ENCODE measurements at places on chromosomes 5 and 9.

DNA sequence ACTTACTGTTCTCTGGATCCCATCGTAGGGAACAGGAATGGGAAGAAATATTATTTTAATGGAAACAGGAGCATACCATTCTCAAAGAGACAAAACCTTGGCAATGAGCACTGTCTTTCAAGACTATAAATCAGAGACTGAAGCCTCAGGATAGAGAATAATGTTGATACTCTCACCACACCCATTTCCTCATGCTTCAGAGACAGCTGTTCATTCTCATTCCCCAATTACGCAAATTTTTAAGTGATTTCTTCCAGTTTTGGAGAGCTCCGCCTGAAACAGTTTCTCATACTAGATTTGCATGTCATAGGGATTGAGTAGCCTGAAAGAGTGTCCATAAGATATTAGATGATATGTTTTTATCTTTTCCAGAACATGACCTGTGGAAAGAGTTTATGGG is 290.5 kb upstream of the RASA1 start:
- H3K27ac ChIP-seq: no peak overlapping the region
- H3K27me3 ChIP-seq: no peaks in the 10 kb centered on the region
- no peak overlapping the region for H3K4me3 ChIP-seq

GRCh38 chr5:118017536-118017935 is 970.8 kb downstream of the DTWD2 start:
- no peak overlapping the region for H3K27ac ChIP-seq
- DNase-seq: no peak
- H3K4me1 ChIP-seq: no peaks in the 10 kb centered on the region
- H3K4me3 ChIP-seq: no peak overlapping the region

GRCh38 chr5:45093377-45093776 is 284.6 kb downstream of the MRPS30 start:
- no peaks in the 10 kb centered on the region for H3K27me3 ChIP-seq
- H3K4me3 ChIP-seq: no peak overlapping the region
- no peak for DNase-seq

- H3K27ac ChIP-seq: no peak overlapping the region
- H3K4me1 ChIP-seq: peaks cover 15% of the 10 kb centered on the region
- no peak overlapping the region for H3K4me3 ChIP-seq
- no peak for DNase-seq
- H3K36me3 ChIP-seq: no peaks in the 10 kb centered on the region
Measured at GRCh38 chr5:121982146-121982892, 20.5 kb downstream of the SRFBP1 start.

DNA sequence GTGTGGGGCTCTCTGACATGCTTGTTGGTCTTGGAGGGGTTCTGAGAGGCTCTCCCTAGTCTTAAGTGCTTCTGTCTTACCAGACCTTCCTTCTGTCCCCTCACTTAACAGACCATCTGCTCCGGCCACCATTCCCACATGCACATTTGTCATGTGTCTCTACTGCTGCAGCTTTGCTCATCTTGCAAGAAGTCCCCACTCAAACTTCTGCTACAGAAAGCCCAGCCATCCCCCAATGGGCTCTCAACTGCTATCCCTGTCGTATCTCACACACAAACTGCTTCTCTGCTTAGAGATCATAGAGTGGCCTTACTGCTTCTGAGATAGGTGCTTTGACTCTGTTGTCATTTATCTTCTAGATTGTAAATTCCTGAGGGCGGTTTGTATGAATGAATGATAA is 69.4 kb downstream of the NUP214 start:
- no peaks in the 10 kb centered on the region for H3K4me1 ChIP-seq
- H3K36me3 ChIP-seq: peaks cover 90% of the 10 kb centered on the region
- no peak overlapping the region for H3K4me3 ChIP-seq
- H3K27ac ChIP-seq: no peak overlapping the region
- no peaks in the 10 kb centered on the region for H3K27me3 ChIP-seq

- H3K36me3 ChIP-seq: no peaks in the 10 kb centered on the region
- H3K27me3 ChIP-seq: no peaks in the 10 kb centered on the region
- H3K27ac ChIP-seq: no peak overlapping the region
- DNase-seq: no peak
Measured at GRCh38 chr5:77400645-77401044, 91.5 kb downstream of the WDR41 start.

GRCh38 chr5:9722601-9723180 is 92.5 kb upstream of the TAS2R1 start:
- no peaks in the 10 kb centered on the region for H3K36me3 ChIP-seq
- DNase-seq: no peak
- no peaks in the 10 kb centered on the region for H3K4me1 ChIP-seq
- H3K4me3 ChIP-seq: no peak overlapping the region
- H3K27me3 ChIP-seq: no peaks in the 10 kb centered on the region

DNA sequence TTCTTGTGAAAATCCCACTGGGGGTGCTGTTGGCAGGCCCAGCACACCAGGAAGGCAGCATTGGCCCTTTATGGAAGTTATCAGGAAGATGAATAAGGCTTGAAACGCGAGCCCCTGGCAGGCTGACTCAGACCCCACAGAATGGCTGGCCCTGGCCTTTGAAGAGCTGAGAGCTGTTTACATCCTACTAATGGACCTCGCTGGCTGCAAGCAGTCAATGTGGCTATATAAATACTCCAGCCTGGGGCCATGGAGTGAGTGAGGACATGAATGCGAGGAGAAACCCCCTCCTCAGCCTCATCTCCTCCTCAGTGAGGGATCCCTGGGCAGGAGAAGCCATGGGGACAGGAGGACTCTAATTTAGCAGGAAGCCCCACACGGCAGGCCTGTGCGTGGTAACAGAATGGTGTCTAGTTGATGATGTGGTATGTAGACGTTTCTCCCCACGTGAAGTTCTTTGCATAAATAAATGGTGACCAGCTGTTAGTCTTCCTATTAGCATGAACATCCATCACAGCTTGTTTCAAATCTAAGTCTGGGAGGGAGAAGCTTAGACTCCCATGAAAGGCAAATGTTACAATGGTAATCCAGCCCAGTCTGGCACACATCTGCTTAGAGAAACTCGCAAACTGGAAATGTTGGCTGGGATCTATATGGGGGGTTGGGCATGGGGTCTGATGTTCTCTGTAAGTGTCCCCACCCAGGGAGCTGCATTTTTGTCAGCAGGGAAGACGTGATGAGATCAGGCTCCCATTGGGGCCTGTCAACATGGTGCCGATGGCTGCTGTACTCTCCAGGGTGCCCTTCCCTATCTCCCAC is 175.1 kb upstream of the PITX1 start:
- no peak overlapping the region for H3K4me3 ChIP-seq
- peak overlapping the region; percentile 69 for H3K27ac ChIP-seq
- H3K27me3 ChIP-seq: no peaks in the 10 kb centered on the region
- DNase-seq: peak; percentile 55
- peaks cover 31% of the 10 kb centered on the region for H3K4me1 ChIP-seq

DNA sequence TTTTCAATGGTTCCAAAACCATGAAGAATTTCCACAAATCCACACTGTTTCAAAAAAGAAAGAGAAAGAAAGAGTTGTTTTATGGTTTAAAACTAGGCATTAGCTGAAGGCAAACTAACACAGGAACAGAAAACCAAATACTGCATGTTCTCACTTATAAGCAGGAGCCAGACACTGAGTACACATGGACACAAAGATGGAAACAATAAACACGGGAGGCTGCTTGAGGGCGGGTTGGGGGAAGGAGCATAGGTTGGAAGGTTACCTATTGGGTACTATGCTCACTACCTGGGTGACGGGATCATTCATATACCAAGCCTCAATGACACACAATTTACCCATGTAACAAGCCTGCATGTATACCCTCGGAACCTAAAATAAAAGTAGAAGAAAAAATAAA is 45.0 kb downstream of the SEMA6A start:
- DNase-seq: no peak
- H3K27ac ChIP-seq: no peak overlapping the region
- H3K4me3 ChIP-seq: no peak overlapping the region
- H3K27me3 ChIP-seq: no peaks in the 10 kb centered on the region

- no peaks in the 10 kb centered on the region for H3K4me1 ChIP-seq
- no peak overlapping the region for H3K27ac ChIP-seq
- H3K27me3 ChIP-seq: no peaks in the 10 kb centered on the region
Measured at GRCh38 chr5:9241479-9242305, 304.2 kb downstream of the SEMA5A start.

DNA sequence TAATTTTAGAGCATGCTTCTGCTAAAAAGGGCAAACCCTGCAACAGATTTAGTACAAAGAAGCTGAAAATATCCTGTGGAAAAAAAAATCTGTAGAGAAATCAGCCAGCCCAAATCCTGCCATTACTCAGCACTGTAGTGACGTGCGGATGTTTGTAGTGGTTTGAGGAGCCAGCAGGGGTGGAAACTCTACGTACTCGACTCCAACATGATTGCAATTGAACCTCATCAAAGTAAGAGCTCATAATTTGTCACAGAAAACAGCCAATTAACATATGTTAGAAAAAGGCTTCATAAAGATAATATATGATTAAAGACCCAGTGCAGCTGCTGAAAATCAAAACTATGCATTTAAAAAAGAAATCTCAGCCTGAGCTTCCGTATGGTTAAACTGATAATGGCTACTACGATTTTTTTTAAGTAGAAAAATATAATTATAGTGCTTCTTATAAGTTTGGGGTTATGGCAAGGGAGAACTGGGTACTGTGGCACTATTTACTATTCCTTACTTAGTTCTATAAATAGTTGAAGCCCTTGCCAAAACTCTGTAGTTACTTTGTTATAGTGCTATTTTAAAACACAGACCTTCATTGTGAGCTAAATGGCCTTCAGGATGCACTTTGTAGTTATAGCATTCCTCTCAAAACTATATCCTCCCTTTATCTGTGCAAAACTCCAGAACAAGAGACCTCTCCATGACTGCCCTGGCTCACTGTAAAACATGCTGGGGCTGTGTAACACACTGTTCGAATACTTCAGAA is 49.4 kb downstream of the MEF2C start:
- H3K36me3 ChIP-seq: no peaks in the 10 kb centered on the region
- peak overlapping the region; percentile 24 for H3K4me3 ChIP-seq
- H3K27me3 ChIP-seq: no peaks in the 10 kb centered on the region
- peaks cover 11% of the 10 kb centered on the region for H3K4me1 ChIP-seq

DNA sequence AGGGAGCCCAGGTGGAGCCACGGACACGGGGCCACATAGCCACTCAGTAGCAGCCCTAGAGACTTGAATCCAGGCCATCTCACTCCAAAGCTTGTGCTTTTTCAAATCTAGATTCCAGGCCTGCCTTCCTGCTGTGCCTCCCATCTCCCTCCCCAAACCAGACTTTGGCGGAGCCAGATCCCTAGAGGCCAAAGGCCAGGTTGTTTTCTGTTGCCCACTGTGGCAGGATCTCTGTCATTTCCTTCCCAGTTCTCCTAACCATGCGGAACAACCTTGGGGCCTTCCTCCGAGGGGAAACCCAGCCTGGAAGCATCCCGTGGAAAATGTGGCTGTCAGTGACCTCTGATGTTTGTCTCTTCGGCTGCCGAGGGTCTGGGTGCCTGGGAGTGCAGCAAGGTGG is 16.4 kb upstream of the RPS14 start:
- H3K36me3 ChIP-seq: no peaks in the 10 kb centered on the region
- no peak overlapping the region for H3K4me3 ChIP-seq
- H3K27ac ChIP-seq: no peak overlapping the region
- H3K4me1 ChIP-seq: peaks cover 6% of the 10 kb centered on the region

GRCh38 chr5:94375801-94376200 is 242.6 kb downstream of the KIAA0825 start:
- H3K27ac ChIP-seq: no peak overlapping the region
- H3K4me3 ChIP-seq: no peak overlapping the region
- H3K4me1 ChIP-seq: no peaks in the 10 kb centered on the region
- H3K36me3 ChIP-seq: no peaks in the 10 kb centered on the region
- no peaks in the 10 kb centered on the region for H3K27me3 ChIP-seq

DNA sequence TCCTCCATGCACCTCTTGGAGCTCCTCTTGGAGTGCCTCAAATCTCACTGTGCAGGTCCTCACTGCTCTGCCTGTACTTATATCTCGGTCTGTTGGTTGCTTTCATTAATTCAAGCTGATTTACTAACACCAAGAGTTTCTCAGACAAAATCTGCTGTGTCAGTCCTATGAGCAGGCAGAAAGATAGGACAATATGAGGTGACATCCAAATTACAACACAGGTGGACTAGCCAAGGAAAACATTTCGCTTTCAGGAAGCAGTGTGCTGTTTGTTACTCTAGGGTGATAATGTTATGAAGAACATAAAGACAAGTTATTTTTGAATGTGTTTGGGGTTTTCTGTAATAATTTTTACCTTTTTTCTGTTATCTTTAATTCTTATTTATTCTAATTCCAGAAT is 264.1 kb upstream of the ANKH start:
- H3K4me1 ChIP-seq: no peaks in the 10 kb centered on the region
- H3K36me3 ChIP-seq: no peaks in the 10 kb centered on the region
- no peak for DNase-seq
- H3K27ac ChIP-seq: no peak overlapping the region
- no peak overlapping the region for H3K4me3 ChIP-seq

DNA sequence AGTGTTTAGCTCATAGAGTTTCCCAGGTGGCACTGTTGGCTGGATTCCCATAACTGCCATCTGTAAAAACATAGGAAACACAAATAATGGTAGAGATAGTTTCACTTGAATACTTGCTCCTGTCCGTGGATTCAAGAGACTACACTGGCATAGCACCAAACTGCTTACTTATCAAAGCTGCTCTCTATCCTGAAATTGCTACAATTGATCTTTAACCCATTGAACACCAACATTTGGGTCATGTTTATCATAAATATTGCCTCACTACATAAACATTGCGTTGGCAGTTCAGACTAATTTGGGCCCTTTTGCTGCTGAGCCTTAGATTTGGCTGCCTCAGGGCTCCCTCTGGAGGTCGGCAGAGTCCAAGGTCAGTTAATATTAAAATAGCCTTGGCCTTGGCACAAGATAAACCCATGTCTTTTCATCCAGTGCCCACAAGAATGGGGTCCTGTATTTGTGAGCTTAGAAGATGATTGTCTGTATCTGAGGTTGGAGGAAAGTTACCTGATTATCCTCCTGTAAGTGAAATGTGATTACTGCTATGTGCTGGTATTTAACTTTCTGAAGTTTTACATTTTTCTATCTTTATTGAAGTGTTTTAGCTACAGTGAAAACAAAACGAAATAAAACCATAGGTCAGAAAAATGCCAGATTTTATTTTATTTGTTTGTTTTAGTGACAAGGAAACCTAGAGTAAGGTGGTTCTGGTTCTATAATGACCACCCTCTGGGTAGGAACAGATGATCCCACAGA is 4.0 kb upstream of the RANBP3L start:
- H3K36me3 ChIP-seq: no peaks in the 10 kb centered on the region
- H3K4me3 ChIP-seq: no peak overlapping the region
- DNase-seq: peak; percentile 72
- no peaks in the 10 kb centered on the region for H3K27me3 ChIP-seq
- peaks cover 7% of the 10 kb centered on the region for H3K4me1 ChIP-seq

GRCh38 chr5:1161108-1161832 is 40.1 kb upstream of the SLC6A19 start:
- H3K4me3 ChIP-seq: no peak overlapping the region
- no peak overlapping the region for H3K27ac ChIP-seq
- no peaks in the 10 kb centered on the region for H3K36me3 ChIP-seq

- no peaks in the 10 kb centered on the region for H3K36me3 ChIP-seq
- no peaks in the 10 kb centered on the region for H3K27me3 ChIP-seq
- no peak overlapping the region for H3K4me3 ChIP-seq
- DNase-seq: no peak
Measured at GRCh38 chr5:78541086-78541654, 107.4 kb downstream of the LHFPL2 start.
